ENCODE measurements at places on chromosomes 5 and 9.

DNA sequence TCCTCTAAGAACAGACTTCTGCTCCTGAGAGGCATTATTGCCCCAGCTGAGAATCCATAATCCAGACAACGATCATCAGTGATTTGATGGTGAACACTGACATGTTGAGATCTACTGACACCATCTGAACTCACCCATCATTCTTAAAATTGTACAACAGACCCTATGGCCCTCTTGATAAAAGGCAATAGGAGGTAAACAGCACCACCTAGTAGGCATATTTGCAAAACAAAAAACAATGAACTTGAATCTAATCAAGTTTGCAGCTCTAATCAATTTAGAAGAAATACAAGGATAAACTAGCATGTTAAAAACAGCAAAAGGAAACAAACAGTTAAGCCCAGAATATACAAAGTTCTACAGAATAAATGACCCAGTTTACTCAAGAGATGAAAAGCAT is 89.6 kb downstream of the SFXN1 start:
- no peak for DNase-seq

DNA sequence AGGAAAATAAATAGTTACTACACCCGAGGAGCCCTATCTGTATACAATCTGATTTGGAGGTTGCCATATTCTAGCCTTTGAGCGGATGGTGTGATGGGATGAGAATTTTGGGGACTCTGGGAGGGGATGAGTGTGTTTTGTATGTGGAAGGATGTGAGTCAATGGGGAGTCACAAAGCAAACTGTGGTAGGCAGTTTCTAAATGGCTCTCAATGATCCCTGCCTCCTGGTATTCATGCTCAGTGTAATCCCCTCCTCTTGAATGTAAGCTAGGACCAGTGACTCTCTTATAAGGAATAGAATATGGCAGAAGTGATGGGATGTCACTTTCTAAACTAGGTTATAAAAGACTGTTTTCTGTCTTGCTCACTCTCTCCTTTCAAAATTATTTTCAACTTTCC is 205.7 kb upstream of the RIOK2 start:
- peak; percentile 24 for DNase-seq

DNA sequence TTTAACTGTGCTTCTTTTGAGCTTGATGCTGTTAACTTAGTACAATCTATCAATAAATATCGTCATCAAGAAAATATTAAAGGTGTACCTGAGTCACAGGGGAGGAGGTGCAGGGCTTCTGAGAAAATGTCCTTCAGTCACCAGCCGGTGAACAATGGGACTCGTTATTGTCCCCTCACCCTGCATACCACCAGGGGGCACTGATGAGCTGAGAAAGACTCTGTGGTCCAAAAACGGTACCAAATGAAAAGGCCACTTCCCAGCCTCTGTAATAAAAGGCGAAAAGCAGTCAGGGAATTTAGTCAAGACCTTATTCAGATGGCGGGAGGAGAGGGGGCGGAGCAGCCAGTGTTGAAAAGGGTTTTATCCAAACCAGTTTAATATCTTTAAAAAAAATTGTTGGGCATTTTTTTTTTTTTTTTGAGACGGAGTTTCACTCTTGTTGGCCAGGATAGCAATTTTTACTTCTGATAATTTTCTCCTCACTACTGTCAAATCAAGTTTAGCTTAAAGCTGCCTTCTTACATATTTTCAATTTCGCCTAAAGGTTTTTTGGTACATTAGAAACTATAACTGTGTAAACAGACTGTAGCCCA is 271.9 kb upstream of the ADAMTS16 start:
- DNase-seq: peak; percentile 44

DNA sequence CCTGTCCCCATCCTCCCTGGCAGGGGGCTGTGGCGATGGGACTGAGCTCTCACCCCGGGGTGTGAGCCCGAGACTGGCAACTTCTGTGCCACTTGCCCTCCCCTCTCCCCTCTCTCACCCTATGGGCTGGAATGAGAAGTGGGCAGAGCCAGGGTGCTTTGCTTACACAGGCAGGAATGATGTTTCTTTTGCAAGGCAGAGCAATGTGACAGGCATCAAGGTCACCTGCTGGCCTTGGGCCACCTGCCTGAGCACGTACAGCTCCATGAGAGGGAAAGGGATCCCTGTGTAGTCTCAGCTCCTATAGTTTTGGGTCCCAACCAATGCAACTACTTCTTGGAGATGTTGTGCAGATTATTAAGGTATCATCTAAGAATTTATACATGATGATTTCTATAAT is 252.8 kb upstream of the DAP start:
- DNase-seq: no peak

GRCh38 chr5:67293226-67293625 is 96.6 kb upstream of the CD180 start:
- no peak for DNase-seq

DNA sequence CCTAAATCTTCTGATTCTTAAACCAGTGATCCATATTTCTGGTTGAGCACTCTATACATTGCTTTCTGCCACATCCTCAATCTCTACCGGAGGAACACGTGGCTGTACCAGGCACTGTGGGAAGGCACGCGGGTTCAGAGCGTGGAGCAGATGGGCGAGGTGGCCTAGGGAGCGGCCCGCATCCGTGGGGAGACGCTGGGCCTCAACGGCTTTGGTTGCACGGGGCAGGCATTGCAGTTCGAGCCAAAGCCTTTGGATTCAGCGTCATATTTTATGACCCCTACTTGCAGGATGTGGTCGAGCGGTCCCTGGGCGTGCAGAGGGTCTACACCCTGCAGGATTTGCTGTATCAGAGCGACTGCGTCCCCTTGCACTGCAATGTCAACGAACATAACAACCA is 197.2 kb upstream of the RGMB start:
- DNase-seq: no peak

GRCh38 chr5:180053061-180053602 is 18.4 kb downstream of the RNF130 start:
- no peak for DNase-seq
